ENCODE measurements at places on chromosomes 4 and X. TPM values are rescaled to one million over a fixed set of nuclear protein-coding genes. Genes with fewer than 3 reads are reported as not detected.

The ESX1 gene
- not detected for total RNA-seq

The NOP14 gene
- total RNA-seq, result 17.0 TPM

The HS3ST1 gene
- total RNA-seq, result 1.1 TPM

The KCND1 gene
- 0.23 TPM for total RNA-seq

The CFAP47 gene
- not detected for total RNA-seq

The GLRA2 gene
- not detected for total RNA-seq

The ABCG2 gene
- total RNA-seq, result 0.61 TPM

The TNIP3 gene
- not detected for total RNA-seq

The GPAT3 gene
- 65.9 TPM for total RNA-seq

The GPC4 gene
- 4.7 TPM for total RNA-seq

The PDGFRA gene
- 57.5 TPM for total RNA-seq

The MAGEA9B gene
- total RNA-seq, result not detected

The MSX1 gene
- total RNA-seq, result 3.6 TPM

The CRLF2 gene
- total RNA-seq, result not detected

The PABPC1L2A gene
- total RNA-seq, result not detected

The MGARP gene
- 0.36 TPM for total RNA-seq

The TBCK gene
- 18.1 TPM for total RNA-seq

The MSANTD1 gene
- 0.25 TPM for total RNA-seq

The SPANXN4 gene
- total RNA-seq, result not detected

The PLA2G12A gene
- 52.4 TPM for total RNA-seq

The ZFP92 gene
- 0.17 TPM for total RNA-seq

The ZNF280C gene
- 1.8 TPM for total RNA-seq

The PGAM4 gene
- total RNA-seq, result not detected

The FAM236A gene
- not detected for total RNA-seq

The TRPC3 gene
- not detected for total RNA-seq

The SPATA18 gene
- 1.1 TPM for total RNA-seq

The TLR6 gene
- 0.96 TPM for total RNA-seq

The PAGE1 gene
- not detected for total RNA-seq

The SLC10A3 gene
- total RNA-seq, result 12.4 TPM

The SRPK3 gene
- 20.3 TPM for total RNA-seq

The XAGE1A gene
- not detected for total RNA-seq

The ATP1B4 gene
- total RNA-seq, result 2.7 TPM

The INTU gene
- total RNA-seq, result 6.9 TPM

The CXCL3 gene
- total RNA-seq, result 0.24 TPM

The EREG gene
- total RNA-seq, result 0.19 TPM

The NHSL2 gene
- 4.7 TPM for total RNA-seq

The ARSJ gene
- 0.72 TPM for total RNA-seq

The BST1 gene
- total RNA-seq, result 1.3 TPM

The P2RY10 gene
- not detected for total RNA-seq

The ARHGAP36 gene
- total RNA-seq, result not detected

The ARMCX4 gene
- 7.3 TPM for total RNA-seq

The TEX13D gene
- not detected for total RNA-seq

Measured in heart right ventricle (tissue), 16 donors.